Stomach (tissue), 19 donors: ENCODE measurements at places on chromosomes 2 and 18. TPM values are rescaled to one million over a fixed set of nuclear protein-coding genes. Genes with fewer than 3 reads are reported as not detected.

Gene SCN7A
- 40.8 TPM for total RNA-seq

Gene ABCB11
- 0.58 TPM for total RNA-seq

Gene DNAH7
- total RNA-seq: 1.7 TPM

Gene RESP18
- total RNA-seq: not detected

Gene UGT1A4
- total RNA-seq: 0.73 TPM

Gene SPATA3
- total RNA-seq: not detected

- H3K4me3 ChIP-seq: no peak overlapping the region
- no peaks in the 10 kb centered on the region for H3K27me3 ChIP-seq
- no peaks in the 10 kb centered on the region for H3K4me1 ChIP-seq
- no peaks in the 10 kb centered on the region for H3K36me3 ChIP-seq
- no peak for DNase-seq
Measured at GRCh38 chr2:65786007-65786717, 353.8 kb upstream of the SPRED2 start.

GRCh38 chr2:134912361-134912760, 6.3 kb upstream of the CCNT2 start:
- H3K4me3 ChIP-seq: no peak overlapping the region
- H3K27ac ChIP-seq: no peak overlapping the region
- no peak for DNase-seq

GRCh38 chr18:26516964-26517363, 31.4 kb downstream of the KCTD1 start:
- H3K4me3 ChIP-seq: no peak overlapping the region
- no peaks in the 10 kb centered on the region for H3K27me3 ChIP-seq

GRCh38 chr2:167980439-167980838, 267.0 kb downstream of the STK39 start:
- no peak overlapping the region for H3K27ac ChIP-seq
- peaks cover 10% of the 10 kb centered on the region for H3K36me3 ChIP-seq
- no peaks in the 10 kb centered on the region for H3K27me3 ChIP-seq
- no peak overlapping the region for H3K4me3 ChIP-seq

- H3K4me3 ChIP-seq: no peak overlapping the region
- no peaks in the 10 kb centered on the region for H3K27me3 ChIP-seq
- H3K27ac ChIP-seq: no peak overlapping the region
- no peaks in the 10 kb centered on the region for H3K36me3 ChIP-seq
- peaks cover 25% of the 10 kb centered on the region for H3K4me1 ChIP-seq
- no peak for DNase-seq
Measured at GRCh38 chr18:323253-323622, 55.4 kb upstream of the THOC1 start.

- H3K4me1 ChIP-seq: peaks cover 5% of the 10 kb centered on the region
- DNase-seq: no peak
- no peaks in the 10 kb centered on the region for H3K36me3 ChIP-seq
- no peak overlapping the region for H3K27ac ChIP-seq
Measured at GRCh38 chr2:191693166-191693565, 15.2 kb downstream of the NABP1 start.

DNA sequence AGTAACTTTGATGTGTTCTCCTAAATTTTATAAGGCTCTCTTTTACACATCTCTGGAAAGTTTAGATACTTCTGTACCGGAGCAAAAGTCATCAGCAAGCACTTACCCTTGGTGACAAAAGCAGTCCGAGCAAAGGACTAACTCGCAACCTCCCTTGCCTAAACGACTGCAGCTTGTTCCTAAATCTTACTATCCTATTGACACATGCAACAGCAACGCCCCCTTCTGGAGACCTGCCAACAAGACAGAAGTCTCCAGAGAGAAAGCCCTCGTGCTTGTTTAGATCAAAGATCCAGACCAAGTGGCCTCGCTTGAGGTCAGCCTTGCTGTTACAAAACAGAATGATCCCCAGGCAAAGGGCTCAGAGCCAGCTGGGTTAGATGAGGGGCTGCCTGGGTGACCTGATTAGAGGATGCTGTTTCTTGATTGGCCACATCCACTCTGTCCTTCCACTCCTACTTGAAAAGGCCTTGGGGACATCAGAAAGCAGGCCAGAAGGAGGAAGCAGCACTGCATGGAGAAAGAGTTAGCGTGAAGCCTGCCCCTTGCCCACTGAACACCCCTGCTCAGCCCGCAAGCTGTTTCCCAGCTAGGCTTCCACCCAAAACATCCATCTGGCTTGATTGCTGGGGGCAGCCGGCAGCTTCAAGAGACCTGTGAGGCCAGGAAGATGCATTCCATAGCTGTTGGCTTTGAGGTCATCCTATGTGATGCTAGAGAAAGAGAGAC, 94.3 kb downstream of the HNRNPLL start:
- H3K4me1 ChIP-seq: peaks cover 25% of the 10 kb centered on the region
- peak; percentile 83 for DNase-seq
- H3K27me3 ChIP-seq: no peaks in the 10 kb centered on the region

DNA sequence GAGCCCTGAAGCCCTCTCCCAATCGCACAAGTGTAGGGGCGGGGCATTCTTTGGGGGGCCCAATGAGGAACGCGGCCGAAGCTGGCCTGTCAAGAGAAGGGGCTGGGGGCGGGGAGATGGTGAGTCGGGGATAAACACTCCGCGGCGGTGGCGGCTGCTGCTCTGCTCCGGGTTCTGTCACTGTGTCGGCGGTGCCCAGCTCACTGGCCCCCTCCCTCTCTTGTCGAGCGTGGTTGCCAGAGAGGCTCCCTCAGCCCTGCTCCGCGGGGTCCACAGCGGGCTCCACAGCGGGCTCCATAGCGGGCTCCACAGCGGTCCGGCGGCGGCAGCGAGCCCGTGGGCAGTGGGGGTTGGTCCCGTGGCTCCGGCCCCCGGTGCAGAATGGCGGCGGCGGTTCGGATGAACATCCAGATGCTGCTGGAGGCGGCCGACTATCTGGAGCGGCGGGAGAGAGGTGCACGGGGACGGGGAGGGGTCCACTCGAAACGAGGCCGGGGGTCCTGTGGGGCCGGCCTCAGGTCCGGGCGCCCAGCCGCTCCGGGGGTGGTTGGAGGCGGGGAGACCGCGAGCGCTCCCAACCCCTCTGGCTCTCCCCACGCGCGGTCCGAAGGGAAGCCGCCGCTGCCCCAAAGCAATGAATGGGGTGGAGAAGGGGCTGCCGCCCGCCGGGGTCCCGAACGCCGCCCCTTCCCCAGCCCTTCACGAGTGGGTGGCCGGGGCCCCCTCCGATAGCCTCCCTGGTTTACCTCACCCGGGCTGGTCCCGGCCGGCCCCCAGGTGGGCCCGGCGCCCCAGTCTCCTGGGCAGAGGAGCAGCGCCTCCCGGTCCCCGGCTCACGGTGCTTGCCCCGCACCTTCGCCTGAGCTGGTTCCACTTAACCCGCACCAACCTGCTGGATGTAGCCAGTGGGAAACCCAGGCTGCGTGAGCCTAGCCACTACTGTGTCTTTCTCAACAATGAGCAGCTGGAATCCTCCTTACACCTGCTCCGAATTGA, at the start of gene MXD1:
Gene MXD1 (plus strand): TSS at position 160 of the 996 bp plus-strand sequence. CDS start 222 bp downstream, at position 382.
- no peaks in the 10 kb centered on the region for H3K27me3 ChIP-seq
- peak; percentile 38 for DNase-seq
- H3K36me3 ChIP-seq: peaks cover 13% of the 10 kb centered on the region
- peak within 1 kb of the TSS; percentile 81 for H3K4me3 ChIP-seq
- H3K4me1 ChIP-seq: peaks cover 18% of the 10 kb centered on the region

DNA sequence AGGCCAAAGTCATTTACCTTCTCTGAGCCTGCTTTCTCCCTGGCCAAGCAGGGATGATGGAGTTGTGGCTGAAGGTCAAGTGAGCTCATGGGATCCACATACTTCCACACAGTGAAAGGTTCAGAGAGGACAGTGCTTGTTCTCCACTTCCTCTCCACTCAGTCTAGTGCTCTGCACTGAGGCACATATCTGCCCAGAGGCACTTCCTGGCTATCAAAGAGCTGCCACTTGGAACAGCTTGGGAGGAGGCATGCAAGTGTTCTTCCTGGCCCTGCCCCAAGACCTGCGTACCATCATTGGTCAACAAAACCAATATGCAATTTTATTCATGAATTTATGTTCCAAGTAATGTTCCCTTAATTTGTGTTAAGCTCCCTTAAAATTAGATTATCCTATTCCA, 71.9 kb downstream of the RNF152 start:
- no peak for DNase-seq
- peaks cover 6% of the 10 kb centered on the region for H3K36me3 ChIP-seq
- no peak overlapping the region for H3K4me3 ChIP-seq
- H3K27me3 ChIP-seq: no peaks in the 10 kb centered on the region

DNA sequence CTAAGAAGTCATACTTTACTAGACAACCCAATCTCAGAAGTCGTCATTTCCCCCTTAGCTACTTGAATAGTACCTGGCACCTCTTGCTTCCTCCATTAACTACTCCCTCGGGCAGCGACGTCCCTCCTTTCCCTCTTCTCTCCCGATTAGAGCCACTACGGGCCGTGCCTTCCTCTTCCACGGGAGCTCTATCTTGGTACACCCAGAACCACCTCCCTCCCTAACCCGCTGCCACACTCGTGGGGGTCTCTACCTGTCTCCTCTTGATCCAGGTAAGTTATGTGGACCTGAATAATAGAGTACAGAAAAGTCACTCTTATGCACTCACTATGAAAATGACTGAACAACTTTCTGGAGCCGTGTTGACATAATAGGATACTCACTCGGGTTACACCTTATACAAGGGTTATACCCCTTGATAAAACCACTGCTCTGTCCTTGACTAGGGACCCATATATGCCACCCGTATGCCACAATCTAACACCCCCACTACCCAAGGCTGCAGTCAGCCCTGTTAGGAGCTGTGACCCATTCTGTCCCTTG, 595 bp upstream of the HDHD2 start:
- H3K4me1 ChIP-seq: peaks cover 29% of the 10 kb centered on the region
- peaks cover 21% of the 10 kb centered on the region for H3K36me3 ChIP-seq
- H3K27ac ChIP-seq: peak overlapping the region; percentile 92
- H3K27me3 ChIP-seq: no peaks in the 10 kb centered on the region

DNA sequence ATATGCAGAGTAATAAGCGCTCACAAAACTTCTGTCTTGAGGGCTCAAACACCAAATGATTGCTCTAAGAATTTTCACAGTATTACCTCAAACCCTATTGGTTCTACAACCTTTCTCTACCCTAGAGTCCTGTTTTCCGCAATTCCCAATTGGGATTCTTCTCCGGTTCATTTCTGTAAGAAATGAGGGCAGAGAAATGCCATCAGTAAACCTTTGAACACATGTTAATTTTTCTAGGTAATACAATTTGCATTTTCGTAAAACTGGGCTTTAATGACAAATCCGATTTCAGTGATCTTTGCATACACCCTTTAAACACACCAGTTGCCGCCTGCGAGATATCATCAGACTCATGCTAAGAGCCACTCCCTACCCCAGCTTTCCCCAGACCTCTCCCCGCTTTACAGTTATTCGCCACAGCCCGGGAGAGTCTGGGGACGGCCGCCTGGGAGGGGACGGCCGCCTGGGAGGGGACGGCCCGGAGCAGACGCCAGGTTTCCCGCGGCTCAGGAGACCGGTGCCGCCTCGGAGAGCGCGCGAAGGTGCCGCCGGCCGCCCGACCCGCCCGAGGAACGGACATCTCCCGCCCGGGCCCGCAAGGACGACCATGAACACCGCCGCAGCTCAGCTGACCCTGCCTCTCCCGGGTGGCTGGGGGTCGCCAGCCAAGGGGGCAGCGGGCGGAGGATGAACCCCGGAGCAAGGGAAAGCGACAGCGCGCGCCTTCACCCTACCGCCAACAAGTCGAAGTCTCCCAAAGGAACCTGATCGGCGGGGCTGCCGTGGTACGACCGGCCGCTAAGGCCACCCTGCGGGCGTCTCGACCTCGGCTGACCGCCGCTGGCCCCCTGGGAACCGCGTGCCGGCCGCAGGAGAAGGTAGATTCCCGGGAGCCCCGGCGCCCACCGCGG, 463 bp downstream of the SMC6 start:
- peak overlapping the region; percentile 87 for H3K4me3 ChIP-seq
- no peaks in the 10 kb centered on the region for H3K36me3 ChIP-seq
- peak overlapping the region; percentile 99 for H3K27ac ChIP-seq
- peaks cover 43% of the 10 kb centered on the region for H3K4me1 ChIP-seq
- no peaks in the 10 kb centered on the region for H3K27me3 ChIP-seq

DNA sequence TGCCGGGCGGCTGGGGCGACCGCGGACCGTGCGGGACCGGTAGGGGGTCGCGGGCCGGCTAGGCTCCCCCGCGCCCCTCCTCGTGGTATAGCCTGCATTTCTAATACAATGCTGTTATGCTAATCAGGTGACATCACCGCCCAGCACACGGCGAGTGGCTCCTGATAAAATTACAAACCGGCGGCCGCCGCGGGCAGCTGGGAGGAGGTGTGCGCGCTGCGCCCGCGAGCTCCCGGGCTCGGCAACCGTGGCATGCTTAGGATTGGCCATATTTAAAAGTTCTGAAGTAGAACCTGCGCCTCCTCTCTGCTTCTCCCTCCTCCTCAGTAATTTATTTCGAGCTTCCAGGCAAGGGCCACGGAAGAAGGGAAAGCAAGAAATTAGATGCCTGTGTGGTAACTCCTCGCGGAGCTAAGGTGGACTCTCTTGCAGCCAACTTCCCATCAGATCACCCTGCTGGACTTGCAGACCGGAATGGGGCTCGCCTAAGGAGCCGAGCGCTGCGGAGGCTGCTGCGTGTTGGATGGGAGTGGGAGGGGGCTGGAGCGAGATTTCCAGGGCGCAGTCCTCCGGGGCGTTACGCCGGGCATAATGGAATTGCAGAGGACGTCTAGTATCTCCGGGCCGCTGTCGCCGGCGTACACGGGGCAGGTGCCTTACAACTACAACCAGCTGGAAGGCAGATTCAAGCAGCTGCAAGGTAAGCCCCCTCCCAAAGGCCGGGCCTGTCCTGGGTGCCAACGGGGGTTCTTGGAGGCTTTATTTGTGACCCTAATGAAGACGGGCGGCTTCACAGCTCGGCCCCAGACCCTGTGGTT, 102.3 kb downstream of the SPTBN1 start:
- peak overlapping the region; percentile 58 for H3K4me3 ChIP-seq
- DNase-seq: peak; percentile 93
- H3K4me1 ChIP-seq: peaks cover 49% of the 10 kb centered on the region
- H3K27ac ChIP-seq: peak overlapping the region; percentile 91
- no peaks in the 10 kb centered on the region for H3K36me3 ChIP-seq

GRCh38 chr18:63140997-63141777, 178.4 kb downstream of the BCL2 start:
- H3K4me1 ChIP-seq: peaks cover 36% of the 10 kb centered on the region
- no peaks in the 10 kb centered on the region for H3K36me3 ChIP-seq
- no peaks in the 10 kb centered on the region for H3K27me3 ChIP-seq
- no peak for DNase-seq

DNA sequence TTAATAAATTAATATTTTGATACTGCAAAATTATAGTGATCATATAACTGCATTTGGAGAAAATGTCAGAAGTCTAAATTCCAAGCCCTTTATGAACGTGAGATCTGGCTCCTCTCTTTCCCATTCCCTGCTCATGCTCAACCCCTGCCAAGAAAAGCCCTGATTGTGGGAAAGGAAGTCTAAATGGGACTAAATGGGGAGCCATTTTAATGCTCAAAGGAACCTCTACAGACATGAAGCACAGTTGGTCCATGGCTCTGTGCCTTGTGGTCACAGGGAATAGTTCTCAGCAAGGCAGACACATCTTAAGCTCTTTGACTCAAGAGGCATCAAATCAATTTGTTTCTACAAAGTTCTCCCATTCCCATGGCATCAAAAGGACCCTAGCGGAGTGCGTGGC, 29.3 kb upstream of the INSIG2 start:
- no peak overlapping the region for H3K4me3 ChIP-seq
- H3K27ac ChIP-seq: no peak overlapping the region
- no peaks in the 10 kb centered on the region for H3K36me3 ChIP-seq
- H3K4me1 ChIP-seq: no peaks in the 10 kb centered on the region
